ENCODE measurements at places on chromosomes 4 and X.

DNA sequence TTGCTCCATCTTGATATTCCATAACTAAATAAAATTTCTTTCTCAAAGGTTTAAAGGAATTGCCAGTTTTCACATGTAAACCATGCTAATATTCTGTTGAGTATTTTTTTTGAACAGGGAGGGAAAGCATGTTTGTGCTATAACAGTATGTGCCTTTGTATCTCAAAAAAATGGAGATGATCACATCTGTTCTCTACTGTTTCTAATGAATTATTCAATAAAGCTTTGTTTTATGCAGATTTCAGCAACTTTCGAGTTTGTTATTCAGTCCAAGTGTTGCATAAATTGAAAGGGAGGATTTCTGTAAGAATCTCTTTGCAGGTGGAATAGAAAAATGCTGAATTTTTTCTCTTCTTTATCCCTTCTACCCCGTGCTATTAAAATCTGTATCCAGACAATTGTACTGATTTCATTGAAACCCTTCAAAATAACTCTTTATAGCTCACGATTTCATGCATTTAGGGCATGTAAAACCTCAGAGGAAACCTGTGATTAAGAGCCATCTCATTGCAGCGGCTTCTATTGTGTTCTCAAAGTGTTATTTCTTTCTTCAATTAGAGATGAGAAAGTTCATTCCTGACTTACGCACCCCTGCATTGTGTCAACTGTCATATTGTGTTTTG, 42.1 kb downstream of the NEIL3 start:
- DNase-seq: no peak

- peak; percentile 18 for DNase-seq
Observed at GRCh38 chr4:150302553-150302952, 224.3 kb downstream of the DCLK2 start.

DNA sequence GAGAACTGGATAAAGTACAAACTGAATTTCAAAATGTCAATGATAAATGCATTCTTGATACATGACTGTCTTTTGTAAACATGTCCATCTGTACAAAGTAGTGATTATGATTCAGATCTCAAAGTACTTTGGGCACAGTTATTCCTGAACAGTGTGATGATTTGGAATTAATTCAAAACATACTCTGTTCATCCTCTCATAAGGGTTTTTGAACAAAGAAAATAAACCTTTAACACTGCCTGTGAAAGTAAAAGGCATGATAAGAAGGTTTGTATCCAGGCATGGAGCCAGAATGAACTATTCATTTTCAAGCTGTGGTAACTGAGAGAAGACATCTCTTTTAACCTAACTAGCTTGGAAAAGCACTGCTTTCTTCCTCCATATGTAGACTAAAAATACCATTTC, 883 bp upstream of the KLHL4 start:
- no peak for DNase-seq

DNA sequence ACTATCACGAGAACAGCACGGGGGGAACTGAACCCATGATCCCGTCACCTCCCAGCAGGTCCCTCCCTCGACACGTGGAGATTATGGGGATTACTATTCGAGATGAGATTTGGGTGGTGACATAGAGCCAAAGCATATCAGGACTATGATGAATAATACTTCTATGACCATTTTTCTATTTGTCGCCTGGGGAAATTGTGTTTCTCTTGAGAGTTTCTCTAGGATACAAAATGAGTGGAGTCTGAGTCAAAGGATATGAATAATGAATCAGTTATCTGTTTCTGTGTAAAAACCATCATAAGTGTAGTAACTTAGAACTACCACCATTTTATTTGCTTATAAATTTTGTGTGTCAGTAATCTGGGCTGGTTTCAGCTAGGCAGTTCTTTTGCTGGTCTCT, 533.0 kb upstream of the ARX start:
- DNase-seq: no peak

GRCh38 chrX:104762641-104763040, 196.6 kb downstream of the IL1RAPL2 start:
- DNase-seq: no peak

- no peak for DNase-seq
Observed at GRCh38 chr4:79673898-79674297, 265.9 kb upstream of the GK2 start.
